ENCODE measurements at places on chromosomes 4 and X.

DNA sequence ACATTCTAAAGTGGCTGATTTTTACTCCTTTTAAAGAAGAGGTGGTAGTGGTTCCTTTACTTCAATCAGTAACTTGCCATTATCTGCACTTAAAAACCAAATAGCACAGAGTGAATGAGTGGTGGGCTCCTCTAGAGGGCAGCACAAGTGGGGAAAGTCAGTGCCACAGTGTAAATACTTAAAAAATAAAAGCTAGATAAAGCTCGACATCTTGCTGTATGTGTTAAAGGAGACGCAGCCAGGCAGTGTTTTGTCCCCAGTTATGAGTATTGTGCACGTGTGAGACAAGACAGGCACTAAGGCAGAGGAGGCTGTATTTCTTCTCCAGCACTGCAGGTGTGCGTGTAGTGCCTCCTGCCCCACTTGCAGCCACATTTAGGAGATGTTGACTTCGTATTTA is 24.6 kb downstream of the NAP1L5 start:
- no peak for DNase-seq

DNA sequence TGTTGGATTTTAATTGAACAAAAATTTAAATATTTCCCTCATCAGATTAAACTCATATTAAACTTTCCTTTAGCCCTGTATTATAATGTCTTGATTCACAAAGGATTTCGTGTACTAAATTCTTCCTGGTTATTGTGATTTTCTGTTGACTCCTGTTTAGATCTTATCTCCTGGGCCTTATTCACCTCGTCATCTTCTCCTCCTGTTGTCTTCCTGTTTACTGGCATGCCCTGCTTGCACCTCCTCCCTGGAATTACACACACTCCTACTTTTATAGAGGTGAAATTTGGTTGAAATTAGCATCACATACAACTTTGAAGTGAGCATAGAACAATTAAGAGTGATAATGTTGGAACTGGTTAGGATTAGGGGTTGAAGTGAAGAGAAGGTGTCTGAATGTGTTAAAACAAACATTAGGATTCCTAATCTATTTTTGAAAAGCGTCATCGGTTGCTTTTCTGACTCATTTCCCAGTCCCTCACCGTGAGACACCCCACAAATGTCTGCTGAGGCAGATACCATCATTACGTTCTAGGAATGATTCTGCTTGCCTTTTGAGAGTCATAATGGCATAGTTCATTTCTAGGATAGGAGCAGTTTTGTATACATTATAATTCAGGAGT is 32.5 kb downstream of the TLL1 start:
- DNase-seq = no peak

- DNase-seq = no peak
These were observed 734 bp downstream of the STOX2 start for GRCh38 chr4:183905593-183906488.

DNA sequence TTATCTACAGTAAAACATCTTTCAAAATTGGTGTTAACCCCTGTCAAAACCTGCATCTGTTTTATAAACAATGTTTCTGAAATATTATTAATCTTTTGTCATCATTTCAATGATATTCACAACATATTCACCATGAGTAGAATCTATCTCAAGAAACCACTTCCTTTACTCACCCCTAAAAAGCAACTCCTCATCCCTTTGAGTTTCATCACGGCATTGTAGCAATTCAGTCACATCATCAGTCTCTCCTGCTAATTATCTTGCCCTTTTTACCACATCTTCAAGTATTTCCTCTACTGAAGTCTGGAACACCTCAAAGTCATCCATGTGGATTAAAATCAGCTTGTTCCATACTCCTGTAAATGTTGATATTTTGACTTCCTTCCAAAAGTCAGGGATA is 415.3 kb upstream of the TECRL start:
- DNase-seq = no peak

GRCh38 chr4:142314686-142315085 is 531.4 kb downstream of the INPP4B start:
- DNase-seq = no peak

GRCh38 chr4:103719105-103719829 is 518 bp downstream of the TACR3 start:
- DNase-seq = no peak

- no peak for DNase-seq
These were observed 62.3 kb upstream of the TLL1 start for GRCh38 chr4:165810726-165811125.

GRCh38 chrX:44536198-44536597 is 6.5 kb downstream of the FUNDC1 start:
- no peak for DNase-seq

DNA sequence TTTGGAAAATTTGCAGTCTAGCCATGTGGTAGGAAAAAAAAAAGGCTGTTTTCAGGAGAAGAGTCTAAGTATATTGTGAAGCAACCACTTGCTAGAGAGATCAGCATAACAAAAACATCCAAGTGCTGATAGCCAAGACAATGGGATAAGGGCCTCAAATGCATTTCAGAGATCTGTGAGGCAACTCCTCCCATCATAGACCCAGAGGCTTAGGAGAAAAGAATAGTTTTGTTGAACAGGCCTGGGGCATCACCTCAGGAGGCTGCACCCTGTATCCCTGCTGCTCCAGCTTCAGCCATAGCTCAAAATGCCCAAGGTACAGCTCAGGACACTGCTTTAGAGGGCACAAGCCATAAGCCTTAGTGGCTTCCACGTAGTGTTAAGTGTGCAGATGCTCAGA is 13.6 kb upstream of the GPR174 start:
- no peak for DNase-seq

DNA sequence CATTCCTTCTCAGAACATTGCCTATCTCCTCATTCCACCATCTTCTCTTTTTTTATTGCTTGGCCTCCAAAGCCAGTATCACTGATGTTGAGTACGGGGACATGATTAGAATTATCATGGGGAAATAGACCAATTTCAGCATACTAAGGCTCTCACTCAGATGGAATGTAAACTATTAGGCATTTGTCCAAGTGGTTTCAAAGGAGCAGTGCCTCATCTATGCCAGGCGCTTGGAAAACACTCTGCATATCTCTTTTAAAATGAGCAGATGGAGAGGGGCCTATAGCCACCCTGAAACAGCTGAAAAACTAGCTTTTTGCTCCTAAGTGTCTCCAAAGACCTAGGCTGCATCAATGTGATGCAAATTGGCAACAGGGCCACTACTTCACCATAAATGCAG is 150.8 kb upstream of the DIPK2B start:
- DNase-seq = no peak

- no peak for DNase-seq
These were observed 43.2 kb upstream of the RBM47 start for GRCh38 chr4:40672528-40673522.

- no peak for DNase-seq
These were observed 15.4 kb upstream of the PRRG3 start for GRCh38 chrX:151679798-151680402.

GRCh38 chrX:49858341-49858740 is 20.9 kb upstream of the USP27X start:
- no peak for DNase-seq

GRCh38 chrX:101787934-101788333 is 128.3 kb upstream of the ARMCX2 start:
- no peak for DNase-seq

GRCh38 chr4:158010361-158010760 is 162.5 kb downstream of the GASK1B start:
- DNase-seq = no peak

- DNase-seq = no peak
These were observed 40.6 kb downstream of the GABRB1 start for GRCh38 chr4:47071901-47072341.

- DNase-seq = no peak
These were observed 23.5 kb upstream of the SOWAHD start for GRCh38 chrX:119734897-119735339.

DNA sequence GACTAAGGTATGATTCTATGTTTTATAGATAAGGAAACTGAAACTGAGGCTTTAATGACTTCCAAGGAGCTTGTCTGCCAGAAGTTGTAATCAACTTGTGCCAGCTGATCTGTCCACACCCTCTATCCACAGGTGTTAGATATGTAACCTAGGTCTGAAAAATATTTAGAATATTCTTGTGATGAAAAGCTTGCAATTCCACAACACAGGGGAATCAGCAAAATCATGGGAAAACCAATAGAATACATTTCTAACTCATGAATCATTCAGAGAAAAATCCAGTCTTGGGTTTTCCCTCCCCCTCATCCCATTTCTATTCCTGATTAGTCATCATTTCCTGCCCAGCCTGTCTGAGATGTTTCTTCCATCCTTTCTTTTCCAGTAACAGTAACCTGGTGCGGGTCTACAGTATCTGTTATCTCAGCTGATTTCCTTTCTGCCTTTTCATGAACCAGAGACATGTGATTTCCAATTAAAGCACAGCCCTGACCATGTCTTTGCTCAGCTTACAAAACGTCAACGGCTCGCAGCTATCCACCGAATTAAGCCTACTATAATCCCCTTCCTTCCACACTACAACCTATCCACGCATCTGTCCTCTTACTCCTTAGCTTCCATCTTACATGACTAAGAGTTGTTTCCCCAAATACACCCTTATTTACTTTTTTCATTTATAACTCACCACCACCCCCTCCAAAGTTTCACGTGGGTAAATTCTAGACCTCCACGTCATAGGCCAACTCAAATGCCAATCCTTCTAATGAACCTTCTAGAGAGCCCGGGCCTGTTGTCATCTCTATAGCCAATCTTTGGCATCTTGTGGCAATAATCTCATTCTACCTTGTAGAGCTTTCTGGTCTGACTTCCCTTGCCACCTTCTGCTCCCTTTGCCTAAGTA is 961 bp upstream of the NOCT start:
- DNase-seq = no peak

DNA sequence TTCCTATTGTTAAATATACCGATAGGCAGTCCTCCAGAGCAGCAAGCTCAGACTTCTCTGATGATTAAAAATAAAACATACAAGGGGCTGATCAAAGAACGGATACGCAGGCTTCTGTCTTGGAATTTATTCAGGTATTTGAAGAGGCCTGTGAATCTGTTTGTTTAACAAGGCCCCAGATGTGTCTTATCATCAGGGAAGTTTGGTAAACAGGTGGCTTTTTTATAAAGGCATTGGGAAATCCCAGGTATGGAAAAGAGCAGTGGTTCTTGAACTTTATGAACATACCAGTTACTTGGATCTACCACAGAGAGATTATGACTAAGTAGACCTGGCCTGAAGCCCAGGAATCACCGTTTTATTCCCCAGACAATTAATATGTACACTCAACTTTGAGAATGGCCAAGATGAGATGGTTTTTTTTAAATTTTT is 47.9 kb downstream of the SOWAHB start:
- no peak for DNase-seq

DNA sequence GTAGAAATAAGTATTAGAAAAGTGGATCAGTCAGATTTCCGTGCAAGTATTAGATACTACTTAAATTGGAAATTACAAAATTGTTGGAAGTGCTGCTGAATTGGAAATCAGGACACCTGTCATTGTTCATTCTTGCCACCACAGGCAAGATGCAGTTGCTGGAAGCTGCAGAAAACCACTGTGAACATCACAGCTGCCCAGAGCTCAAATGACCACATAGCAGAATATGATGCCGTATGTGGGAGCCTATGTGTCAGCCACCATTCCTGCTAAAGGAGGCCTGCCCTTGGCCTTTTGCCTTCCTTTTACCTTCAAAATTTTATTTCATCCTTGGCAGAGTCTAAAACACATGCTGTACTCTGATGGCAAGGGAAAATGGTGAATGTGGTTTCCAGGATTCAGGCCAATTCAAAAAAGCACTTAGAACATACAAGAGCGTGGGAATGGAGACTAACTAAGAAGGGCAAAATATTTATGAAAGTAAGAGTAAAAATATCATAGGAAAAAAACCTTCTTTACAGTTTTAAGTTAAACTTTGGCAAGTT is 1005.5 kb upstream of the GRID2 start:
- DNase-seq = no peak

GRCh38 chr4:172653676-172654075 is 514.9 kb upstream of the GALNT7 start:
- DNase-seq = no peak

- no peak for DNase-seq
These were observed 28.6 kb upstream of the OGT start for GRCh38 chrX:71504346-71504745.

DNA sequence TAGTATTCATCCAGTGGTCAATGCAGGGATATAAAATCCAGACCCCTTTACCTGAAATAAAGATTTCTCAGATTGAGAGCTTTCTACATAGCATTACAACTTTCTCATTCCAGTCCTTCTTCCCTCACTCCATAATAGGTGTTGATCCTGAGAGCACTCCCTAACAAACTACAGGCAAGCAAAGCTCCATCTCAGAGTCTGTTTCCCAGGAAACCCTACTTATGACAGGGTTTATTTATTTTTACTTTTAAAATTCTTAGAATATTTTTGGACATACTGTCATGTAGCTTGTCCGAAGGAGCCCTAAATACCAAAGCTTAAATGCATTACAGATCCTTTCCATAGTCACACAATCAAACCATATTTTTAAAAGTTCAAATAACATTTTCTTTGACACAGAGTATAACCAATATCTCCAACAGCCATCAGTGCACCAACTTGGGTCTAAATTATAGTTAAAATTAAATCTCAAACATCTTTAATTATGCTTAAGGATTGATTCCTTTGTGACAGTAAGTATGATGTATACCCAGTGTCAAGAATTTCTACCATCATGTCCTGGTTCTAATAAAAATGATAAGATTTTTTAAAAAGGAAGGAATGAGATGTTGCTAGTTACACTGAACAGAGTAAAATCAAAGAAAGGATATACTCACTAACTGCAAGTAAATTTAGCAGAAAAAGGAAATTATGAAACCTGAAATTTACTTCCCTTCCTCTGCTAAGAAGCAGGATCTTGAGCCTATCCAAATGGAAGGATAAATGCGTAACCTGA is 580.4 kb upstream of the ADGRL3 start:
- no peak for DNase-seq

- no peak for DNase-seq
These were observed 5.6 kb upstream of the TEC start for GRCh38 chr4:48275247-48275646.

DNA sequence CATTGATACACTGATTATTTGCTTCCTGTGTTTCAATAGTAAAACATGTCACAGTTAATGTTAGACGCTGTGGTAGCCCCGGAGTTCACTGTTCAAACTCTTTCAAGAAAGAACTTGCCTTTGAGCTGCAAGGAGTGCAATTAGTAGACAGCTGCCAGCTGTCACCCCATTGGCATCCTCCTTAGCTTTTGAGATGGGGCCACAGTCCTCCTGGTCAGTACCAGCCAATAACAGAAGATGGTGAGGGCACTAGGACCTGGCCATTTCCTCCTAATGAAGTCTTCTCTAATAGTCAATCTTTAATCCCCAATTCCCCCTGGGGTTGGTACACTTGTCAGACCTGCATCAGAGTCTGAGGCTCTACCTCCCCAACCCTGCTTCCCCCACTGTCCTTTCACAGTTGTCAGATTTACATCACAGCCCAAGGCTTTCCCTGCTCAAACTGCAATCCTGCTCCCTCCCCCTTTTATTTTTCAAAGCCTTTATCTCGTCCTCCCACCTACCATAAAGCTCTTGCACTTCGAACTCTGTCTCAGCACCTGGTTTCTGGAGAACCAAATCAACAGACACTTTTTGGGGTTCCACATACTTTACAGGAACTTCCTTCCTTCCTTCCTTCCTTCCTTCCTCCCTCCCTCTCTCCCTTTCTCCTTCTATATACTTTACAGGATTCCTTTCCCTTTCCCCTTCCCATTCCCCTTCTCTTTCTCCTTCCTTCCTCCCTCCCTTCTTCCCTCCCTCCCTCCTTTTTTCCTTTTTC is 182.0 kb downstream of the RASL11B start:
- no peak for DNase-seq

GRCh38 chrX:264634-265455 is 16.3 kb upstream of the PLCXD1 start:
- no peak for DNase-seq
